Hematopoietic multipotent progenitor cell (in vitro differentiated cells): ENCODE measurements at places on chromosomes 1 and 21.

GRCh38 chr1:241387216-241387615 lies 30.2 kb upstream of the RGS7 start:
- no peak for DNase-seq

DNA sequence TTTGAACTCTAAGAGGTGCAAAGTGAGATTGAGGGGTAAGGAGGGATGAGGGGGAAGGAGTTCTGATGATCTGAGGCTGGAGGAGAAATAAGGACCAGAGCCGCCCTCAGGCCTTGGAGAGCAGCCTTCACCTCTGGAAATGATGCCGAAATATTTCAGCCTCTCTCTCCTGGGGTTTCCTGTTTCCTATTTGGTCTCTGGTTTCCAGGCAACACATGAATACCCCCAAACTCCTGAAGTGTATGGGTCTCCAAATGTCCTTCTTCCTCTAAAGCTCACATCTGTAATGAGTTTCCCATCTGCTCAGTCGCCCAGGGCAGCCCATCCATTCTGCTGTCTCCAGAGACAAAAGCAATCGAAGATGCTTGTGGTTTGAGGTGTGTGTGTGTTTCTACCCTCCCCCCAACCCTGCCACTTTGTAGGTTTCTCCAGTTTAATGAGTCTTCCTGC lies 52.0 kb upstream of the FAM20B start:
- DNase-seq = peak; percentile 1

DNA sequence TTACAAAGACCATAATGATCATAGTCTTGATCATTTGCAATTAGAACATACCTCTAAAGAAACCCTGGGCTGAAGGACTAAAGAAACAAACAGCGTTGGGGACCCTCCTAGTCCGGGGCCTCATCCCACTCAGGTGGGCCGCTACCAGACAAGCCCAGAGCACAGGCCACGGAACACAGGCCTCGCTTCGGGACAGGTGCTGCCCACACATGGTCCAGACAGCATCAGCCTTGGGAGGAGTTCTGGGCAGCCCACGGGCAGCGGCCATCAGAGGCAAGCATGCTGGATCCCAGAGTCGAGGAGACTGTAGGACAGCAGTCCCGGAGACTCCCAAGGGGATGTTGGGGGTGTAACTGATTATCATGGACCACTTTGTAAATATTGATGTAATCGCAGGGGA lies 4.9 kb downstream of the C2CD2 start:
- DNase-seq = no peak

- no peak for DNase-seq
These were observed 5.2 kb upstream of the OTUD7B start for GRCh38 chr1:150015651-150016131.

- DNase-seq = no peak
These were observed 13.8 kb upstream of the CR1L start for GRCh38 chr1:207631137-207631536.

DNA sequence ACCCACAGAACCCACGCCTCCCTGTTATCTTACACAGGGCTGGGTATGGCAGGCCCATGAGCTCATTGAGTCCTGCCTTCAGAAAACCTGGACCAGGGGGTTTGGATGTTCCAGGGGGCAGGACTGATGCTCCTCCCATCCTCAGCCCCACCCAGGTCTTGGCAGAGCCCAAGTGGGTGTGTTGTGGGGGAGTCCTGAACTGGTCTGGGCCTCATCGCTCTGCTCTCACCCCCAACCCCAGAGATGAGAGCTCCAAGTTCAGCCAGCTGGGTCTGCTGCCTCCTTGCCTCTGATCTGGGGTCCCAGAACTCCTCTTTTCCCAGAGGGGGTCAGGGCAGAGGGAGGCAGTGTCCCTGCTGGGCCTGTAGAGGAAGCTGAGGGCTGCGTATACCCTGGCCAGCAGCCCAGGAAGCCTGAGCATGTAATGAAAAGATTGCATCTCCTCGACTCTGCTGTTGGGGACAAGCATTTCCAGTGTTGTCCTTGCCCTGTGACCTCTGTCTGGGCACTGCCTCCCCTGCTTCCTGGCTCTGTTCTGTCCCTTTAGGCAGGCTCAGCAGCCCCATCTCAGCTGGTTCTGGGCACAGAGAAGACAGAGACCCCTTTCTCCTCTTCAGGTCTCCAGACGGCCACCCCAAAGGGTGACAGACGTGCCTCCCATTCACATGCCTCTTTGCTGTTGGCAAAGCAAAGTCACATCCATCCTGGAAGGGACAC lies 54.7 kb upstream of the EPS8L3 start:
- DNase-seq = no peak
